Endodermal cell (in vitro differentiated cells): ENCODE measurements at places on chromosomes 7 and 10. TPM values are rescaled to one million over a fixed set of nuclear protein-coding genes. Genes with fewer than 3 reads are reported as not detected.
A peak's percentile ranks its signal among the peaks of the same experiment; 100 is the strongest.

DNA sequence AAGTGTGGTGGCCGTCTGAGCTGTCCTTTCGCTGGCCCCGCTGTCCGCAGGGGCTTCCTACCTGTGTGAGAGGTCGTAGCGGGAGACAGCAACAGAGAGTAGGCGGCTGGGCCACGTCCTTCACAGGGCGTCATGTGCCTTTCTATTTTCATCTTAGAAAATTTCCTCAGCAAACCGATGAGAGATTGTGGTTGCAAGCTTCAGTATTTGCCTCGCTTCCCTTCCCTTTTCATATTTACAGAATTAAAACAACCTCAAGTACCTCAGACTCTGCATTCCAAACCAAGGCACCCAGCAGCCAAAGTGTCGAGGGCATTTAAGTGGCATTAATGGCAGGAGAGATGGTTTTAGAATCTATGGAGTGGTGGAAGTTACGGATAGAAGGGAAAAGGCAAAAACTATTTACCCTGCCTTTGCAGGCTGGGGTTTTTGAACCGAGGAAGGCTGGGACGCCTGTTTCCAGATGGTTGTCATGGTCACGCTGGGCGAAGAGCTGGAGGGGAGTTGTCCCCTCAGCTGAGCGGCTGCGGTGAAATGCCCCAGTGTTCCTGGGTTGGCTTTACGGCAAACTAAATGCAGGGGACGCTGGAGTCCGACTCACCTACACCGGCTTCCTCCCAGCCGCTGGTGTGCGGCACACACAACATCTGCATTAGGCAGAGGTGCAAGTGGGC, 41.9 kb downstream of the WIPI2 start:
- DNase-seq, result no peak

The DNAJC12 gene
- 0.59 and 0.72 TPM in 2 replicates for total RNA-seq

The GARIN1A gene
- 0.63 and 0.64 TPM in 2 replicates for total RNA-seq

GRCh38 chr10:133318494-133319127, 9.9 kb downstream of the ZNF511 start:
- DNase-seq, result peak; percentile 93

- no peak for DNase-seq
Measured at GRCh38 chr10:115969591-115969990, 303.4 kb downstream of the GFRA1 start.

DNA sequence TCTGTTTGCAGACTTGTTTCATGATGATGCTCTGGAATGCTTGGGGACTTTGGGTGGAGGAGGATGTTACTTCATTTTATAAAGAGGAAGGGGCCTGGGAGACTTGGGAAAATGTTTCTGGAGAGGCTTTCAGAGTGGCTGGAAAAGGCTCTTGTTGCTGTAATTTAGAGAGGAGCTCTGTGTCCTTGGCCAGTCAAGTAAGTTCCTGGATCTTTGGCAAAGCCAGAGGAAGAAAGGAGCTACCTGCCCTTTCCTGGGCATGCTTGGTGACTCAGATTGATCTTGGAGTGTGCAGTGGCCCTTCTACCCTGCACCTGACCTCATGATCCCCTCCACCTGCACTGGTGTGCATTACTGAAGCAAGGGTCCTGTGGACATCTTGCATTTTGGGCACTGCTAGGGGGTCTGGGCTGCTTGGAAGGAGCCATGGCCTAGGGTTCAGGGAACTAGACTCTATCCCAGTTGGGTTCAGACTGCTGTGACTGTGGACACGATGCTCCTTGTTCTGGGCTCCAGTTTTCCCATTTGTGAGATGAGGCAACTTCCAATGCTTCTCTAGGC, 56.1 kb downstream of the ADCYAP1R1 start:
- DNase-seq, result no peak

The RABGEF1 gene
- 22.2 to 22.7 TPM (median 22.2 TPM) in 3 replicates for total RNA-seq

- no peak for DNase-seq
Measured at GRCh38 chr7:91019686-91020385, 244.4 kb upstream of the FZD1 start.

The ANKRD61 gene
- not detected in 2 replicates for total RNA-seq

- DNase-seq, result no peak
Measured at GRCh38 chr7:111210996-111211395, 120.1 kb downstream of the LRRN3 start.
